Fibroblast of skin of right quadriceps (primary cell): ENCODE measurements at places on chromosomes 12 and 14.
A peak's percentile ranks its signal among the peaks of the same experiment; 100 is the strongest.

GRCh38 chr14:59200195-59200594 lies 11.7 kb downstream of the DAAM1 start:
- DNase-seq: no peak

DNA sequence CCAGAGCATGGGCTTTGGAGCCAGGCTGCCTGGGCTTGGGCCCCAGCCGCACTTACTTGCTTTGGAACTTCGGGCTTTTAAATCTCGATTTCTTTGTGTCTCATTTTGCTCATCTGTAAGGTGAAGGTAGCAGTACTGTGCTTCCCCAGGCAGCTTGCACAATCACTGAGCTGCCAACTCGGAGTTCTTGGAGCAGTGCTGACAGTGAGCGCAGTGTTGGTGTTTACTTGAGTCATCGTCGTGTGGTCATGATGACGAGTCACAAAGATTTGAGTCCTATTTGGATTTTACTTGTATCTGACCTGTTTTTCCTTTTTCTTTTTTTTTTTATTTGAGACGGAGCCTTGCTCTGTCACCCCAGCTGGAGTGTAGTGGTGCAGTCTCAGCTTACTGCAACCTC lies 31.3 kb upstream of the ATF1 start:
- peak; percentile 80 for DNase-seq

GRCh38 chr12:121781998-121782979 lies 11.2 kb downstream of the RHOF start:
- no peak for DNase-seq

- DNase-seq: no peak
These were observed 63.6 kb downstream of the TTLL5 start for GRCh38 chr14:75724414-75725204.

- no peak for DNase-seq
These were observed 152.1 kb downstream of the METTL25 start for GRCh38 chr12:82510386-82510785.

DNA sequence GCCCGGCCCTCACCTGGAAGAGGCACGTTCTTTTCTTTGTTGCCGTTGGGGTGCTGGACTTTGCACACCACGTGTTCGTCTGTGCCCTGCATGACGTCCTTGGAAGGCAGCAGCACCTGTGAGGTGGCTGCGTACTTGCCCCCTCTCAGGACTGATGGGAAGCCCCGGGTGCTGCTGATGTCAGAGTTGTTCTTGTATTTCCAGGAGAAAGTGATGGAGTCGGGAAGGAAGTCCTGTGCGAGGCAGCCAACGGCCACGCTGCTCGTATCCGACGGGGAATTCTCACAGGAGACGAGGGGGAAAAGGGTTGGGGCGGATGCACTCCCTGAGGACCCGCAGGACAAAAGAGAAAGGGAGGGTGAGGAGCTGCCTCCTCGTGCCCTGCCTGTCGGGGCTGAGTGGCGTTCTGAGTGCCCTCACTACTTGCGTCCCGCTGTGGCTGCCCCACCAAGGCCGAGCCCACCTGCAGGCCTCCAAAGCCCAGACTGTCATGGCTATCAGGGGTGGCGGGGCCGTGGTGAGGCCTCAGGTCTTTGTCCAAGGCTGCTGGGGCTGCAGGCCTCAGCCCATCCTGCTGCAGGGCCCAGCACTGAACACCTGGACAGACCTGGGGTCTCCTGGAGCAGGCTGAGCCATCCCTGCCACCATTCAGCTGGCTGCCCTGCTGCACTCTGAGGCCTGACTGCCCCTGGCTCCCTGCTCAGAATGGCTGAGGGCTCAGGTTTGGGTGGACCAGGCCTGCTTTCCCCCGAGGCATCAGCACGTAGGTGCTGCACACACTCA lies 329.7 kb downstream of the TMEM121 start:
- no peak for DNase-seq

- no peak for DNase-seq
These were observed 8.7 kb downstream of the TMEM253 start for GRCh38 chr14:21109377-21110138.
